ENCODE measurements at places on chromosomes 6 and 20.
A peak's percentile ranks its signal among the peaks of the same experiment; 100 is the strongest.

- no peak for DNase-seq
Observed at GRCh38 chr6:4620284-4621151, 155.7 kb upstream of the CDYL start.

GRCh38 chr6:38095054-38095453, 275.5 kb downstream of the ZFAND3 start:
- peak; percentile 43 for DNase-seq

- DNase-seq, result no peak
Observed at GRCh38 chr6:36197739-36198221, 1.2 kb downstream of the BRPF3 start.

- DNase-seq, result peak; percentile 30
Observed at GRCh38 chr20:40953856-40954255, 74.8 kb upstream of the TOP1 start.

DNA sequence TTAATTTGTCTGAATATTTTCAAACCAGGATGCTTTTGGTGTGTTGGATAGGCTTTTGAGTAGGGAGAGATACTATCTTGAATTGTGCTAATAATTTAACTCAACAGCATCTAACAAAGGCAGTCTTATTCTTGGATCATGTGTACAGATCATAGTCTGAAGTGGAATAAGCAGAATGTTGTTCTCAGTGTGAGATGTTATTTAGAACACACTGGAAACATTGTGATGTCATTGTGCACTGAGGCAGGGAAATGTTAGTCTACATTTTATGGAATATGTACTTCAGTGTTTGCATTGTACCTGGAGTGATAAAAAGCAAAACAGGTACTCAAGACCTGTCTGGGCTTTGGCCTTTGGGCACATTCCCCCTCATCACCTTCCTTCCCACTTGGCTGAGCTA, 35.0 kb downstream of the RNF144B start:
- DNase-seq, result no peak

All from AG08396 (cell line).